Osteocyte (in vitro differentiated cells): ENCODE measurements at places on chromosomes 7 and 10.

GRCh38 chr10:63227207-63227895 is 94.2 kb downstream of the NRBF2 start:
- DNase-seq, result no peak

GRCh38 chr10:87913156-87913921 is 49.9 kb downstream of the PTEN start:
- DNase-seq, result no peak

DNA sequence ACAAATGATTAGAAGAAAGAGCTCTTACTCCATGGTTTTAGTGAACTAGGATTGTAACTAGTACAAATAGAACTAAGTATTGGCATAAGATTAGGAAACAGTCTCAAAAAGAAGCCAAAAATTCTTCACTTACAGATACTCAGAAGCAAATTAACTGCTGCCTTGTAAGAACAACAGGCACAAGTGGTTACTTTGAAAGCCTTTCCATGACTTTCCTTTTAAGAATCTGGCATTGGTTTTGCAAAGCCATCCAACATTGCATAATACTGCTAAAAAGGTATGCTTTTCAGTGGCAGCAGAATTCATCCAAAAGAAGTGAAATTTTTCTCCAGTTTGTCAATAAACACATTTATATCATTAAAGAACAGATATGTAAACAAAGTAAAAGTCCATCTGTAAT is 126.8 kb upstream of the ODAD2 start:
- DNase-seq, result no peak

DNA sequence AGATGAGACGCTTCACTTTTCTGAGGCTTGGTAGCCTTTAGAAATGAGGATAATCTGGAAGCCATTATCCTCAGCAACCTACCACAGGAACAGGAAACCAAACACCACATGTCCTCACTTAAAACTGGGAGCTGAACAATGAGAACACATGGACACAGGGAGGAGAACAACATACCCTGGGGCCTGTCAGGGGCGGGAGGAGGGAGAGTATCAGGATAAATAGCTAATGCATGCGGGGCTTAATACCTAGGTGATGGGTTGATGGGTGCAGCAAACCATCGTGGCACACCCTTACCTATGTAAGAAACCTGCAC is 48.9 kb downstream of the LRGUK start:
- no peak for DNase-seq

DNA sequence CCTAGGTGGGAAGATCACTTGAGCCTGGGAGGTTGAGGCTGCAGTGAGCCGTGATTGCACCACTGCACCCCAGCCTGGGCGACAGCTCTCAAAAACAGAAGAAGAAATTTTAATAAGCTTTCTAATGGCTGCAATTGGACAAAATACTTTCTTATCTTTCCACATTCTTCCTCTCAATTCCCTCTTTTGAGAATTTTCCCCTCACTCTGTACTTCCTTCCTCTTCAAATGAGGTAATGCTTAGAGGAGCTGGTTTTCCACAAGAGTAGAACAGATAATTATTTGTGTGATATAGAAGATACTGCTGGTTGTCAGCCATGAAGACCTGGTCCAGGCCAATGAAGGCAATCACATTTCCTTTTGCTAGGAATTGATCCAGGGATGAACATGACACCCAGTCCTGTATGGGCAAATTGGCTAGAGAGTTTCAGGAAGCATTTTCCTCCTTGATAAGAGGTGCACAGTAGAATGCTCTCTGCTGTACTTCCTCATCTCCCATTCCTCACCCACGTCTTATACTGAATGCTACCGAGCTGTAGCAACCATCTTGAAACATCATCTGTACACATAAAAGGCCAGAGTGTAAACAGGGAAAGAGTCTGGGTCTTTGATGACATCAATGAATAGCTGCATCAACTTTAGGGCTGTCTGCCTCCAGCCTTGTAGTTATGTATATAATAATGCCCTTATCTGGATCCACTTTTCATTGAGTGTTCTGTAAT is 103.9 kb downstream of the CDK6 start:
- no peak for DNase-seq

DNA sequence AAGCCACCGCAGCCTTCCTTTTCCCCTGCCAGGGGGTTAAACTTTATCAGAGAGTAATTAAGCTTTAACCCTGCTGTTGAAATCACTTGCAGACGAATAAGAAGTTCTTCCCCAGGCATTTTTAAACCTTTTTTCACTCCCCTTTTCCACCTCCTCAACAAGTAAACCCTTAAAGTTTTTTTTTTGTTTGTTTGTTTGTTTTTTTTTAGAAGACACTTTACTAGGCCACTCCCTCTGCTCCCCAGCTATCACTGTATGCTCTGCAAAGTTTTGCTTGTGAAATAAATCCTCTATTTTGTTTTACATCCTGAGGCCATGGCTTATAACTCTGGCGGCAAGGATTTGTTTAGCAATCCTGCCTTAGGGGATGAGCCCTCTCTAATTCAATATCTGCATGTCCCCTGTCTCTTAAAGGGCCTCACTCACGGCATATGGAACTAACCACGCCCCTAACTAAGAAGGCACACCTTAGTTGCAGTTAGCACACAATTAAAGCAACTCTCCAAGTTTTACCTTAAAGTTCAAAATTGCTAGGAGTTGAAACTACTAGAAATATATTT is 1354.7 kb upstream of the LRRTM3 start:
- no peak for DNase-seq

DNA sequence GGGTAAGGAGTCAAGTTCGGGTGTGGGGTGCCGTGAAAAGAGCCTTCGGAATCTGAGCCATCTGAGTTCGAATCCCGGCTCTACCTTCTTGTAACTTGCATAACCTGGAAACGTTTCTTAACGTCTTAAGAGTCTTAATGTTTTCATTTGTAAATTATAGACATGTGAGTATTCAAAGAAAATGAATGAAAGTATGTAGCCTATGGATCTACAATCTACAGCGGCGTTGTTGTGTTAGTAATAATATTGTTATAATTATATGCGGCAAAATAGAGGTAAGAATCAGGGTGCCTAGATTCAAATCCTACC is 559 bp downstream of the VTI1A start:
- DNase-seq, result no peak

- DNase-seq, result no peak
Measured at GRCh38 chr7:5564894-5565293, 141.3 kb upstream of the TNRC18 start.

- peak; percentile 27 for DNase-seq
Measured at GRCh38 chr10:78416031-78417011, 382.7 kb downstream of the RPS24 start.
